T-cell (primary cell): ENCODE measurements at places on chromosomes 3 and 15.
A peak's percentile ranks its signal among the peaks of the same experiment; 100 is the strongest.

- DNase-seq = no peak
- peaks cover 12% of the 10 kb centered on the region for H3K4me1 ChIP-seq
- no peaks in the 10 kb centered on the region for H3K27me3 ChIP-seq
- H3K4me3 ChIP-seq = no peak overlapping the region
Observed at GRCh38 chr3:127637971-127638370, 9.0 kb downstream of the PODXL2 start.

DNA sequence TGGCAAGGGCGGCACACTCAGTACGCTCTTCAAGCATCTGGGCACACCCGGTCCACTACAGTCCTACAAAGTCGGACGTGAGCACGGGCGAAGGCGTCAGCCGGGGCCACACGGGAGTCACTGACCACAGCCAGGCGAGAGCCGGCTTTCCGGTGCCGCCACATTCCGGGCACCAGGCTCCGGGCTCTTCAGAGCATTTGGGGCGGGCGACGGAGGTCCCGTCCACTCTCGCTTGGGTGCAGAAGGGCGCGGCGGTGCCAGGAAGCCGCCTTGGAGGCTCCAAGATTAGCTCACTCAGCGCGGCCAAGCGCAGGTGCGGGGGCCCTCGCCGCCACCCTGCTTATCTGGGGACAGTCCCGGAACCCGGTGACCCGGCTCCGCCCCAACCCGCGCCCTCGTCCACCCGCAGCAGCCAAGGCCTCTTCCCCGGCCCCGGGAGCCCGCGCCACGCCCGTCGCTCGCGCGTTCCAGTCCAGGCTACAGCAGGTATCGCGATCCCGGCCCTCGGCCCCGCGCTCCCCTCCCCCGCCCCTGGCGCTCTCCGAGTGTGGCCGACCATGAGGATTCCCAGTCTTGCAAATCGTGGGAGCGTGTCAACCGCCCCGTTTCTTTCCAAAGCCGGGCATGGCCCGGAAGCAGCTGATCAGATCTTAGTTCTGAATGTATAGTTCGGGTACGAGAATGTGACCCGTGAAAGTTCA lies at the start of gene ADPRH:
Gene ADPRH, plus strand, starts transcription at position 127 of the 701 bp plus-strand sequence. CDS start 2,678 bp downstream, outside the sequence.
- peak within 1 kb of the TSS; percentile 70 for H3K27ac ChIP-seq
- DNase-seq = peak; percentile 11
- H3K4me3 ChIP-seq = peak within 1 kb of the TSS; percentile 62
- no peaks in the 10 kb centered on the region for H3K36me3 ChIP-seq
- H3K4me1 ChIP-seq = peaks cover 14% of the 10 kb centered on the region

- H3K27me3 ChIP-seq = no peaks in the 10 kb centered on the region
- no peak overlapping the region for H3K4me3 ChIP-seq
- H3K36me3 ChIP-seq = no peaks in the 10 kb centered on the region
- no peaks in the 10 kb centered on the region for H3K4me1 ChIP-seq
Observed at GRCh38 chr3:36560685-36561084, 180.4 kb downstream of the STAC start.

DNA sequence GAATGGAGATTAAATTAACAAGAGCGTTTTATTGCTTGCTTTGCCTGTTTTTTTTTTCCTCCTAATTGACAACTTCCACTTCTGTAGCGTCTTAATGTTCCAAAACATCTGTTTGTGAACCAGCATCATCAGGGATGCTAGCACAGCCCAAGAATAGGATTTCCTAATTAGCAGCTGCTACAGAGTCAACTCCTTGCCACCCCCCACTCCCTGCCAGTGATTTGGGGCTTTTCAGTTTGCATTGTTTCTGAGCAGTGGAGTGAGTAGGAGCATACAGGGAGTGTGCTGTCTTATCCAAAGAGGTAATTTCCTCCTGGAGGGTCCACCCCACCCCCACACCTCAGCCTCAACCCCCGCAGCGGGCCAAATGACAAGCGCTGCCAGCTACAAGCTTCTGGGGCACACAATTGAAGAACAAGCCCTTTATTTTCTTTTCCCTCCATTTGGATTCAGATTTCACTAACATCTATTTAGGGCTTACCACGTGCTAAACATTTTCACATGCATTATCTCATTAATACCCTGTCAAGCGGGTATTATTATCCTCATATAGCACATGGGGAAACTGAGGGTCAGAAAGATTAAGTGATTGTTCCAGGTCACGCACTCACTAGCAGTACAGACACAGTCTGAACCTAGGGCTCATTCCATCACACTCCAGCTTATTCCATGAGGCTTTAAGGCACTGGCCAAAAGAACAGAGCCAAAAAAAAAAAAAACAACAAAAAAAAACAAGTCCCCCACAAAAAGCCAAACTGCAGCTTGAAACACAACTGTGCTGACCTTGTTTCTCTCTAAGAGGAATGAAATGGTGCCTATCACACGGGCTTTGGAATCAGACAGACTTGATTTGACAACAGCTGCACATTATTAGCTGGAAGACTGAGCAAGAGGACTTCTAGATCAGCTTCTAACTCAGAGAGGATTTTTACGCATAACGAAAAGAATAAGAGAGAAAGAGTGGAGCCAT lies 16.4 kb downstream of the HEG1 start:
- peaks cover 8% of the 10 kb centered on the region for H3K4me1 ChIP-seq
- H3K36me3 ChIP-seq = no peaks in the 10 kb centered on the region
- no peak overlapping the region for H3K4me3 ChIP-seq
- H3K27me3 ChIP-seq = no peaks in the 10 kb centered on the region
- no peak overlapping the region for H3K27ac ChIP-seq

DNA sequence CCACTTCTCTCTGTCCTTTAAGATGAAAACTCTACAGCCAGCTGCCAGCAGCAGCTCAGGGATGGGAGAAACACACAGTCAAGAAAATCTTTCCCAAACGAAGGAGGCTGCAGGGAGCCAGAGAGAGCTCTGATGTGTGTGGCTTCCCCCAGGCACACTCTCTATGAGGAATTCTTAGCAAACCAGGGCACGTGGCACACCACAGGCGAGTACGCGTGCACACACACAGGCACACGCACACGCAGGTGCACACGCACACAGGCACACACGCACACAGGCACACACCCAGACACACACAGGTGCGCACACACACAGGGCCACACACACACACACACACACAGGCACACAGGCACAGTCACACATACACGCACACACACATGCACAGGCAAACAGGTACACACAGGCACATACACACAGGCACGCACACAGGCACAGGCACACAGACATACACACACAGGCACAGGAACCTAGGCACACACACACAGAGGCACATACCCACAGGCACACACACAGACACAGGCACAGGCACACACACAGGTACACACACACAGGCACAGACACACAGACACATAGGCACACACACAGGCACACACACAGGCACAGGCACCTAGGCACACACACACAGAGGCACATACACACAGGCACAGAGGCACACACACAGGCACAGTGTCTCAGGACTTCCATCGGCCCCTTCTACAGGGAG lies 91.5 kb upstream of the ATP2B2 start:
- no peak overlapping the region for H3K27ac ChIP-seq
- H3K27me3 ChIP-seq = no peaks in the 10 kb centered on the region
- DNase-seq = no peak
- peaks cover 6% of the 10 kb centered on the region for H3K4me1 ChIP-seq
- H3K4me3 ChIP-seq = no peak overlapping the region

- DNase-seq = no peak
- H3K27me3 ChIP-seq = no peaks in the 10 kb centered on the region
- no peak overlapping the region for H3K4me3 ChIP-seq
- no peak overlapping the region for H3K27ac ChIP-seq
- H3K36me3 ChIP-seq = no peaks in the 10 kb centered on the region
Observed at GRCh38 chr3:127716384-127716783, 43.6 kb downstream of the ABTB1 start.

DNA sequence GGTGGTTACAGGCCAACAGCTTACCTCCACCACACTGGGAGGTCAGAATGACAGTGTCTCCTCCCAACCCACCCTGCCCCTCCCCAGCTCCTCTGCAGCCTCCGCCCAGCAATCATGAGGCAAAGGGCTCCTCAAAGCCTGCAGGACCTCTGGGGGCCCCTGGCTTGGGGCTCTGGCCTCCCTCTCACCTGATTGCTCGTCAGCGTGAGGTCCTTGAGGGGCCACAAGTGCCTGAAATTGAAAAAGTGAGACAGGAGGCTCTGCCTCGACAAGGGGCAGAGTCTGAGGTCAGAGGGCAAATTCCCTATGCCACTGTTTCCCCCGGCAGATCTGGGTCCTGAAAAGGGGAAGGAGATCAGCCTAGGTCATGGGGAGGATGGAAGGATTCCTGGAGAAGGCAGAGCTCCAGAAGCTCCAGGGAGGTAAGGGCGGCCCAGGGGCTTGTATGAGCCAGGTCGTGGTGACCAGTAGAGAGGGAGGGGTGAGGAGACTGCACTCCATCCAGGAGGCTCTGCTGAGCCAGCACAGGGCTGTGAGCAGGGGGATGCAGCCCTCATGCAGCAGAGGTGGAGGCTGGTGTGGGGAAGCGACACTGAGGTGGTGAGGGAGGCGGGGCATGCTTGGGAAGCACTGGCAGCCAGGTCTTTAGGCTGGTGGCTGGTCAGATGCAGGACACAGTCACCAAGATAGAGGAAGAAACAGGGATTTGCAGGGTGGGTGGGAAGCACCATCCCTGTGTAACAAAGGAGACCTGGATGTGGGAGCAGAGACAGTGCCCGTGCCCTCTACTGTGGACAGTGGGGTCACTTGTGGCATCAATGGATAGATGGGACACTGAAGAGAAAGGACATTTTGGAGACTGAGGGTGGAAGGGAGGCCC lies 20.1 kb downstream of the ALS2CL start:
- H3K4me3 ChIP-seq = no peak overlapping the region
- no peak for DNase-seq
- peaks cover 5% of the 10 kb centered on the region for H3K27me3 ChIP-seq

DNA sequence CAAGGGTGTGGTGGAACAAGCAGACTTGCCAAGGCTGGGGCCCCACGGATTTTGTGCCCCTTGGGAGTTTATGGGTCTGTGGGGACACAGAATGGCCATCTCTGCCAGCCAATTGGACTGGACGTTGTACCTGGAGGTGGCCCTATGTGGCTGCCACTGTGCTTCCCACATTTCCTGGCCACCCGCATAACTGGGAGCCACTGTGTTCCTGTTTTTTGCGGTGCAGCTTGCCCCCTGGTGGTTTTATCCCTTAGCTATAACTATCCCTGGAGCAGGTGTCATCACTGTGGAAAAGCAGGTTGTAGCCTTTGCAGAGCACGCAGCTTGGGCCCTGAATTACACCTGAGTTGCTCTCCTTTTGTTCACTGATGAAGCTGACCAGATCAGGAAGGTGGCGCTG lies 306.3 kb downstream of the ZPLD1 start:
- H3K36me3 ChIP-seq = no peaks in the 10 kb centered on the region
- DNase-seq = no peak
- H3K27ac ChIP-seq = no peak overlapping the region
- no peaks in the 10 kb centered on the region for H3K4me1 ChIP-seq

- no peak for DNase-seq
- no peak overlapping the region for H3K27ac ChIP-seq
- no peak overlapping the region for H3K4me3 ChIP-seq
- H3K4me1 ChIP-seq = no peaks in the 10 kb centered on the region
- no peaks in the 10 kb centered on the region for H3K27me3 ChIP-seq
- no peaks in the 10 kb centered on the region for H3K36me3 ChIP-seq
Observed at GRCh38 chr3:7171493-7171892, 310.6 kb downstream of the GRM7 start.
